H9 (cell line): ENCODE measurements at places on chromosomes 5 and 9. TPM values are rescaled to one million over a fixed set of nuclear protein-coding genes. Genes with fewer than 3 reads are reported as not detected.

- DNase-seq, result no peak
Measured at GRCh38 chr9:135914921-135915320, 7.6 kb upstream of the CAMSAP1 start.

DNA sequence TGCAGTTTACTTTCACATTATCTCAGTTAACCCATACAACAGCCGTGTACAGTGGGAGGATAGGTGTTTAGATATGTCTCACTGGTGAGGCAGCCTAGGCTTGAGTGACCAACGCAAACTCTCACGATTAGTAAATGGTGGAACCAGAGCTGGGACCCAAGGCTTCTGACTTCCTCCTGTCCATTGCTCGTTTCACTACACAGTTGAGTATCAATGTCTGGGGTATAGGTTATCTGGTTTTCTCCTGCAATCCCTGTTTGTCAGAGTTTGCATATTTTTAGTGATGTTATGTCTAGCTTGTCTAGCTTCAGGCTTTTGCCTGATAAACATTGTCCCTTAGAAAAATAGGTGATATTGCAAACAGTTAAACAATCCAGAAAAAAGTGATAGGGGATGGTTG lies 62.6 kb downstream of the NUP214 start:
- no peak for DNase-seq

Gene GPRIN1
- 10.8 and 12.1 TPM in 2 replicates for total RNA-seq

Gene ANKRD18A
- total RNA-seq, result 11.8 and 14.4 TPM in 2 replicates

DNA sequence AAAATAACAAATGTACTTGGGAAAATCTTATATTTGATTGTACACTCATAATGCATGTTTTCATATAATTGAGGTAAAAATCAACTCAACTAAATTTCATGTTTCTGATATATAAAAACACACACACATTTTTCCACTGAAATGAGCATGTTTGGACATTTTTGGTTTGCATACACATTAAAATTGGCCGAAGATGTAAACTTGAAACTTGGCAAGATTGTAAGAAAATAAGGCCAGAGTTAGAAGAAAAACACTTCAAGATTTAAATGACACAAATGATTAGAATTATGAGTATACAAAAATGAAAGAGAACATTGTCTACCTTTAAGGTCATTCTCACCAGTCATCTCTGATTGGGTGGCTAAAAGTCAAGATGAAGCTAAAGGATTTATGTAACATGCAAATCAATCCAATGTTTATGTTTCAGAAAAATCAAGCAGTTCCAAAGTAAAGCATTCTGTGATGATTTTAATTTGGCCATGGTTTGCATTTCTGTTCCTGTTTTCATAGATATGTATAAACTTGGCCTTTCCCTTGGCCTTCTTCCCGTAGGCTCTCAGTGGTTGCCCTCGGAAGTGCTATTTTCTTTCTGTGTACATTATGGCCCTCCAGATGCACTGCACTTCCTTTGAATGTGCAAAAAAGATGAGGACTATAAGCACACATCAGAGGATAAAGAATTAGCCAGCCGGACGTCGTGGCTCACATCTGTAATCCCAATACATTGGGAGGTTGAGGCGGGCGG lies 1105.4 kb upstream of the DMAC1 start:
- DNase-seq, result no peak

GRCh38 chr5:141186897-141187512 lies at the start of gene PCDHB9:
TSS of gene PCDHB9 (plus strand) at chr5:141187161. CDS start at chr5:141187319, 158 bp downstream.
- DNase-seq, result peak; percentile 59

Gene PTPN3
- 2.2 and 2.6 TPM in 2 replicates for total RNA-seq

Gene RALGPS1
- total RNA-seq, result 17.8 and 18.6 TPM in 2 replicates

Gene UAP1L1
- 5.6 and 6.6 TPM in 2 replicates for total RNA-seq

Gene NEURL1B
- 3.6 TPM in 2 replicates for total RNA-seq

GRCh38 chr9:37575921-37576721 lies at the start of gene FBXO10:
TSS of gene FBXO10 (minus strand) at chr9:37576380. CDS start at chr9:37541768, 34,612 bp downstream.
- DNase-seq, result peak; percentile 88

- no peak for DNase-seq
Measured at GRCh38 chr5:178995341-178995690, 196 bp upstream of the GRM6 start.

- no peak for DNase-seq
Measured at GRCh38 chr5:116068028-116068632, 16.7 kb upstream of the COMMD10 start.

GRCh38 chr5:89064054-89064453 lies 181.1 kb upstream of the MEF2C start:
- no peak for DNase-seq

GRCh38 chr9:107462691-107463090 lies 26.9 kb downstream of the KLF4 start:
- DNase-seq, result no peak

DNA sequence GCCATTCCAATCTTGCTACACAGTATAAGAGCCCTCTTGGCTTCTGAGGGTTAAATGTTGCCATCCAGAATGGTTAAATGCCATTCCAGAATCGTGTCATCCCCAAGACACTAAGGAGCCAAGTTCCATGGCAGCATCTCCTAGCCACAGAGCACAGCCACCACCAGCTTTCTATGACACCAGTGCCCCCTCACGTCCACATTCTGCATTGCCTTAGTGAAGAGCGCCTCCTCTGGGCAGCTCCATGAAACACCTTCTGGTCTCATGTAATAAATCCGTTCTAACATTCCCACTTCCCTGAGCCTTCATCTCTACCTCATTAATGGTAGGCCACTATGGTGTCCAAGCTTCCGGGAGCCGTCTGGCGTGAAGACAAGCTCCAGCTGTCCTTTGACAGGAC lies 12.4 kb downstream of the CBY3 start:
- peak; percentile 84 for DNase-seq

Gene MARCOL
- total RNA-seq, result not detected in 2 replicates

DNA sequence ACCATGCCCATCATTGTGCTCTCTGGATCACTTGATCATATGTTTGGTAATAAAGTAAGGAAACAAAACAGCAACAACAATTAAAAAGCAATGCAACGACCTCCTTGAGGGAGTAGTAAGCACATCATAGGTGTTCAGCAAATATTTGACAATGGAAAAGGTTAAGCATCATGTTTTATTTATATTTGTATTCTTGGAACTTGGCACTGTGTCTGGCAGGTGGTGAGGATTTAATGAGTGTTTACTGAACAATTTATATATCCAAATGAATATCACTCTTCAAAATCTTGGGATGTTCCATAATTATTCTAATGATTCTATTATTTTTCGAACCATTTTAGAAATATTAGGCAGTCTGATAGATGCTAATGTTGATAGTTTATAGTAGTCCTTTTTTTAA lies 6.2 kb downstream of the PIP5K1B start:
- DNase-seq, result no peak

GRCh38 chr5:72624641-72625236 lies 117.5 kb upstream of the ZNF366 start:
- no peak for DNase-seq

DNA sequence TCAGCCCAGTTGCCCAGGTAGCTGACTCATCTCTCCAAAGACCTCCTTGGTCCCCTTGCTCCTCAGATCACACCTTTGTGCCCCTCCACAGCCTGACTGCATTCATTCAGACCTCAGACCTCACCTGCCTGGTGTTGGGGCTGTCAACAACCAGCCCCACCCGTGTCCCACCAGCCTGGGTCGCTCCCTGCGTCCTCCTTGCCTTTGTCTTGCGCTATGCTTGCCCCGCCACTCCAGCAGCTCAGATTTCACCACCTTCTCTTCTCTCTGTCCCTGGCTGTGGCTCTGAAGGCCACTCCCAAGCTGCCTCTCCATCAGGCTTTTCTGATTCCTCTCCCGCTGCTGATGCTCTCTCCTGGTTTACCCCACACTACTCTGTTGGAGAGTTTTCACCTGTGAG lies 103.5 kb downstream of the MVB12B start:
- DNase-seq, result peak; percentile 44

DNA sequence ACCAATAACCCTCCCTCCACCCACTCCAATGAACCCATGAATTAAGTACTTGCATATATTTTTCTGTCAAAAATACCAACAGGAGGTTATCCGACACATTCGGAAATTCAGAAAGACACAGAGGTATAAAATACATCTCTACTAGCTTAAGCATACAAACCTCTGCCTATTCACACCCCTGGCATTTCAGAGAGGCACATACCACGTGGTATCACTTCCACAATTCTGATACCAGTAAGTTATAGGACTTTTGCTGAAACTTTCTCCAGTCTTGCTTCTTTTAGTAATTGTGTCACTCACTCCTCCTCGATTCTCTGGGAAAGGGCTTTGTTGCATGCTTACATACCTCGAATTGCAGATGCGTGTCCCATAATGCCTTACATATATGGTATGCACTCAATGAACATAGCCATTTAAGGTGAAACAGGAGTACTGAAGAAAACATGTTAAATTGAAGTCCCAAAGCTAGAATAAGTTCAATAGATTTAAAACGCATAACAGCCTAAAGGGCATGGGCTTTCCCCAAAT lies 58.1 kb downstream of the TLE1 start:
- DNase-seq, result no peak

DNA sequence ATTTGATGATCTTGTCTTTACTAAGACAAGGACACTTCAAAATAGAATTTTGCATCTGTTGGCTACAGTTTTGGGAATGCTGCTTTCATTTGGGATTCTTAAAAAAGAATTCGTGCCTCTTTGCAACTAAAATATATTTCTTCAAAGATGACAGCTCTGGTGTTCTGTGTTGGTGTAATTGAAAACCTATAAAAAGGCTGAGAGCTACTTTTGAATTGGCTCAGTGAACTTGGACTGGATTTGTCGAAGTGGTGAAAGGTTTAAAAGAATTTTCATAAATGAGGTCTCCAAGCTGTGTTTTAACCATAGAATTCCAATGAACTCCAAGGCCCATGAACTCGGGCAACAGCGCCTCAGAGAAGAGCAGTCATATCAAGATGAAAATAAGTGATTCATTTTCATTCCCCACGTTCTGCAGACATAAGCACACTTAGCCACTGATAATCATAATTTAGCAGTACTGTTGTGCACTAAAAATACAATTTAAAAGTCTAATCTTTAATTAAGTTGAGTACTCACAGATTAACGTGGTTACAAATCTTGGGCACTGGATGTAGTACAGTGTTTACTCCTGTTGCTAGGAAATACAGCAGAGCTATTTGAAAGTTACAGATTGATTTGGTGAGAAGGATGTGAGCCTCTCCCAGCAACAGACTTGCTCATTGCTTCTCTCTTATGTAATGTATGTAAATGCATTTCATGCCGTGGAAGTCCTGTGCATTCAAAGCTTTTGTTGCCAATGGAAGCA lies 10.9 kb downstream of the SNCAIP start:
- no peak for DNase-seq

Gene FOXD1
- 0.20 and 0.31 TPM in 2 replicates for total RNA-seq

Gene BARX1
- 1.2 TPM in 2 replicates for total RNA-seq

DNA sequence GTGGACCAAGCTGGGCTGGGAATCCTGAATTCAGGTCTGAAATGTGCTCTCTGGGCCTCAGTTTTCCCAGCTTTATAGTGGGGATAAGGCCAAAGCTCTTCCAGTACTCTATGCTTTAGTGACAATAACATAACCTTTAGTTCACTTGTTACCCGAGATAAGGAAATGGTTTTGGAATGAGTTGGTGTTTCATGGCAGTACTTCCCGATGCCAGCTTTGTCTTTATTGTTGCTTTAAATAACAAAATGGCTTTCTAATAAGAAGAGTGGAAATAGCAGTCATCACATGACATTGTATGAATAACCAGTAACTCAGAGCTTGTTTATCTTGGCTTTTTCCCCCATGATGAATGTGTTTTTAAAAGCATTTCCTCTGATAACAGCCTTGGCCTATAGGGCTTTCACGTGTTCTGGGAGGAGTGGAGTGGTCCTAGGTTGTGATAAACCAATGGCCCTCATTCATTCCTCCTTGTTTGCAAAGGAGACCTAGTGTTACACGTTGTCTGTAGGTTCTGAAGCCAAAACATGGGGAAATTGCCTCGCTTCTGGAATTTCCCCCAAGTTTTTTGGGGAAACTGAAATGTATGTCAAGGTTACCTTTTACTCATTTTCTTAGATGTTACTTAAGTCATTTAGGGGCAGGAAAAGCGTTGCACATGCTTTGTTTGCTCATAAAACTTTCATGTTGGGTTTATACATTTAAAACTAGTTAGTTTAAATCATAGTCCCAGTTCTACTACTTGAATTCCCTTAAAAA lies 53.7 kb downstream of the ZNF618 start:
- DNase-seq, result no peak

GRCh38 chr9:32431196-32431595 lies 46.8 kb downstream of the ACO1 start:
- no peak for DNase-seq

Gene PCDH1
- 127 and 131 TPM in 2 replicates for total RNA-seq

Gene MAST4
- total RNA-seq, result 3.7 and 4.3 TPM in 2 replicates

DNA sequence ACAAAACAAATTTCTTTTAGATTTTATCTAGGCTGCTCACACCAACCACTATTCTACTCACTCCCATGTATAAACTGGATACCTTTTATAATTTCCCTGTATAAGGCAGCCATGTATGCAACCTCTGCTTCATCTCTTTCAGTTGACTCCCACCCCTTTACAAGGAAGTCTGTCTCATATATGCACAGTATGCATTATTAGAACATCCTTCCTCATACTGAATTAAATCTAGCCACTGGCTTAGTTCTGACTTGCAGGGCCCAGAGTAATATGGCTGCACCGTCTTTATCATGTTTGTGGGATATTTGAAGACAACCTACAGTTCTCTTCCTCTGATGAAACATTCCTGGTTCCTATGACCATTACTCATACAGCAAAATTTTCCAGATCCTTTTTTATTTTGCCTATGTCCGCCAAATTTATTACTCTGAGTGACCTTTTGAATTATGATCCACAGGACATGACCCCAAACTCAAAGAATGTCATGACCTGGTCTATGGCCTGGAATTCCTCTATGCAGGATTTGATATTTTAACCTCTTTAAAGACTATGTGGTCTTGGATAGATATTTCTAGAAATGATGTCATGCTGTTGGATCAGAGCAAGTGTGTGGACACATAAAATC lies 76.6 kb upstream of the ITGA1 start:
- no peak for DNase-seq

Gene UNC13B
- total RNA-seq, result 43.5 and 48.2 TPM in 2 replicates

DNA sequence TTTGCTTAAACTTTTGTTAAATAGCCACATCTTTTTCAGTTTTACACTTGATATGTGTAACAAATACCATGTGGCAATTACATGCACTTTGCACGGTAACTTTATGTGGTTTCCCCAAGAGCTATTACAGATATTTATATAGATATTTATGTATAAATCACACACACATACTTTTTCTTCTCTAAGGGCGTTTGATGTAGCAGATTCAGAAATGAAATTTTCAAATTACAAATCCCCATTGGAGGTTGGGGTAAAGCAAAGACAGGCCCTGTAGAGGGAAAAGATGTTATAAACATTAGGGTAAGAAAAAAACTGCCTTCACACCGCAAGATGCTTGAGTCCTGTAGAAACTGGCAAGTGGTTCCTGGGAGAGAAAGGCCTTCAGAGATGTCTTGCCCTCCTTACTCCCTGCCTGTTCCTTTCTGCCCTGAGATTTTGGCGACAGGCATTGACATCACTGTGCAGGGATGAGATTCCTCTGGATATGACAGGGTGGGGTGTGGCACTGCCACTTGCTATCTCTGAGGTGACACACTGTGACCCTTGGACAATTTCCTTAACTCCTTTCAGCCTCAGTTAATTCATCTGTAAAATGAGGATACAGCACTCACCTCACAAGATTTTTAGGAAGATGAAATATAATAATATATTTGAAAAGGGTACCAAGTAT lies 177.9 kb upstream of the TUT7 start:
- no peak for DNase-seq

- DNase-seq, result peak; percentile 61
Measured at GRCh38 chr5:140927228-140927573, 1.1 kb downstream of the PCDHAC1 start.

Gene HTR1A
- 0.55 and 0.79 TPM in 2 replicates for total RNA-seq
